ENCODE measurements at places on chromosomes 5 and 9.

GRCh38 chr9:133374612-133375115 is 1.2 kb downstream of the SURF4 start:
- no peak for DNase-seq

GRCh38 chr5:36261186-36261585 is 19.5 kb upstream of the NADK2 start:
- DNase-seq: no peak

DNA sequence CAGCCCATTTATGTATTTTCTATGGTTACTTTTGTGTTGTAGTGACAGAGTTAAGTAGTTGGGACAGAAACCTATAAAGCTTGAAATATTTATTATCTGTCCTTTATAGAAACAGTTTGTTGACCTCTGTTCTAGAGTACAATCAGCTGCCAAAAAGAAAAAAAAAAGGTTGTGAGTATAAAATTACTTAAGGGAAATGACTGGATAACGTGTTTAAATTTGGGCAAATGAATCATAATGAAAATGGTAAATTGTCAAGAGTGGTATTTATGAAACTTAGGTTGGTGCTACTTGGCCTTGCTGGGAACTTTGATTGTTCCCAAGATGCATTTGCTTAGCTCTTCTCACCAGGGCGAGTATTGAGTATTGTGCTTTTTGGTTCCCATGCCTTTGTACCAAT is 70.2 kb upstream of the IL6ST start:
- no peak for DNase-seq

DNA sequence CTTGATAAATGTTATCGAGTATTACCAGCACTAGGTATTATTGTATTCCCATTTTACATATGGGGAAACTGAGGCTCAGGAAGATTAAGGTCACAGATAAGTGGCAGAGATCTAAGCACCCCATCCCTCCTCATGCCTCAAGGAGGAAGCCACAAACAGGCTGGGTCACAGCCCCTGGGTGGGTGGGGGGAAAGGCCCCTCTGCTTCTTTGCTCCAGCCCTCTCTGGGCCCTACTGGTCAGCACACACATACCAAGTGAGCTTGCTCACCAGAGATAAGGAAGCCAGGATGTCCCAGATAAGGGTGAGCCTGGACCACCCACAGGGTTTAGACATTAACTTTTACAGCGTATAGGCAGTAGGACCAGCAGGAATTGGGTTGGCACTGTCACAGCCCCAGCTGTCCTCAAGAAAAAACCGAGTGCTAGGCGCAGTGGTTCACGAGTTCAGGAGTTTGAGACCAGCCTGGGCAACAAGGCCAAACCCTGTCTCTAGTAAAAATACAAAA is 45.3 kb downstream of the STK10 start:
- no peak for DNase-seq

- DNase-seq: no peak
These were observed 80.1 kb upstream of the ITGA1 start for GRCh38 chr5:52707616-52708015.

DNA sequence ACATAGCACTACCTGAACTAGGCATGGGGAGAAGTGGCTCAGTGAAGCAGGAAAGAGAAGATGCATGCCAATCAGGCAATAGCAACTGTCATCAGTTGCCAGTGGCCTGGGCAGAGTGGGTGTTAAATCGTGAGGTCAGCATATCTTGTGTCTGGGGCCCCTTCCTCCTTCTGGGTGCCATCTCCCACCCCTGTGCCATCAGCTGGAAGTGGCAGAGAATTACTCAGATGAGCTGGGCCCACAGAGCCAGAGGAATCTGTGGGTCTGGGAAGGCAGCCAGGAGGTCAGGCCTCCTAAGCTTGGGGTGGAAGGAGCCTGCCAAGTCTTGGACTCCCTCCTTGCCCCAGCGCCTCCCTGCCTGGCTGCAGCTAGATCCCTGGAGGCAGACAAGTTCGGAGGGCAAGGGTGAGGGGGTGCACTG is 66.5 kb downstream of the GALNT12 start:
- DNase-seq: no peak

- DNase-seq: no peak
These were observed 14.0 kb downstream of the DDX46 start for GRCh38 chr5:134772461-134773125.

- DNase-seq: no peak
These were observed 41.6 kb upstream of the PDE8B start for GRCh38 chr5:77168879-77169244.

DNA sequence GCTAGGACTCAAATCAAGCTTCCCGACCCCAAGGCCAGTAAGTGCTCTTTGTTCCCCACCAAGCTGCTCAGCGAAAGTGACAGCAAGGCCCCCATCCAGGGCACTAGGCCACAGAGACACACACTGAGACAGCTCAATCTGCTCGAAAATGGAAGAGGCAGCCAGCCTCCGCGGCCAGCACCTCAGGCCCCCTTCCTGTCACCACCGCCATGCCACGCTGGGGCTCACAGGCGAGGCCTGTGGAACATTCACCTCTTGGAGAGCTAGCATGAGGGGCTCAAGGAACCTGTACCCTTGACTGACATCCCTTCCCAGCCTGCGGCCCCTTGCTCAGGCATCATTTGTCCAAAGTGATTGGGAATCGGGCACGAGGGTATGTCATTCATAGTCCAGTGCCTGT is 71.4 kb downstream of the PAX5 start:
- DNase-seq: no peak

DNA sequence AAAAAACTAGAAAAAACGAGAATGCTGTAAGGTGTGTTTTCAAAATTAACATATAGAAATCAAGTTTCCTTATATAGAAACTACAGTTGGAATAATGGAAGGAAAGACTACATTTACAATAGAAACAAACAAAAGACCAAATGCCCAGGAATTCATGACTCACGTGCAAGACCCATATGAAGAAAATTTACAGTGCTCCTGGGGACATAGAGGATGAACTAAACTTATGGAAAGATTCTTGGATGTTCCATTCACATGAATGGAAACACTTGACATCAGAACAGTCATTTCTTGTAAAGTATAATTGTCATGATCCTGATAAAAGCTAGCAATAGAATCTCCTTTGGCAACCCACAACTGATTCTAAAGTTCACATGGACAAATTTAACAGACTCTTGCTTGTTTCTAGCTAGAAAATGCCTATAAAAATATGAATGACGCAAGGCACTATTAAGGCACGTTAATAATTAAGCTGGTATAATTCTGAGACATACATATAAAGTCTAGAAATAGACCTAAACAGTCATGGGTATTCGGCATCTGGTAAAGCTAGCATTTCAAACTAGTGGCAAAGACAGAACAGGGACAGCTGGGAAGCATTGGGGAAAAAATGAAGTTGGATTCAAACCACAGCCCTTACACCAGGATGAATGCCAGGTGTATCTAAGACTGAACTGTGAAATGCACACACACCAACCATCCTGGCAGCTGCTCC is 5.1 kb upstream of the ZFP62 start:
- no peak for DNase-seq

- no peak for DNase-seq
These were observed 60.5 kb upstream of the RAPGEF1 start for GRCh38 chr9:131800366-131800765.

GRCh38 chr5:134465816-134466240 is 54.1 kb upstream of the CDKN2AIPNL start:
- peak; percentile 14 for DNase-seq

GRCh38 chr9:28808042-28808441 is 1234.8 kb upstream of the C9orf72 start:
- no peak for DNase-seq

- DNase-seq: no peak
These were observed 620.6 kb upstream of the DAB2 start for GRCh38 chr5:40045429-40045828.

DNA sequence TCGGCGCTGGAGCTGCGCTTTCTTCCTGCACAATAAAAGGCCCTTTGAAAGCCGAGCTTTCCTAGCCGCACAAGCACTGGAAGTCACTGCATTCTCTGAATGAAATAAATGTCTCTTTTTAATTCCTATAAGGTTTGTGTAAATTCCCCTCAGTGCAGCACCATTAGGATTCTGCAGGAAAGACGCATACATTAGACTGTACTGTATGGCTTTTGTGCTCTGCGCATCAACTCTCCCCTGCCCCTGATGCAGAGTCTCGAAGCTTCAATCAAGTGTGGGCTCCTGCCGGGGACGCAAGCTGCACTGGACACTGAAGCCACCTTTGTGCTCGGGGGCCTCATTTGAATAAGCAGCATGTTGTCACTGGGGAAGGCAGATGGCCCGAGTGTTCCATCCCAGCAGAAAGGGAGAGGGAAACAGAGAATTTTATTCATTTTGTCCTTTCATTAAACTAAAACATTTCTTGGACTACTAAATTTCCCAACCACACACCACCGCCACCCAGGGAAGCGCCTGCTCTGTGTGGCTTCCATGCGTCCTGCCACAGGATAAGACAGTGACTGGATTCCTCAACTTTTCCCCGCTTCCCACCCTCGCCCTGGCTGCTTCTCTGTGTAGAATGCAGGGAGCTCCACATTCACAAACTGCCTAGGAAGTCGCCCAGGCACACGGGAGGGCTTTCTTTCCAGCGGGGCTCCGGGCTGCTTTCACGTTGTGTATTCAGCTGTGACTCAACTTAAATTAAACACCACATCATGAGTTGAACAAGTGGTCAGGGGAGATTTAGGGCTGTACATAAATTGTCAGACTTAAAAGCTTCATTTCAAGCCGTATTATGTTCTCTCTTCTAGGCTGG is 635.4 kb downstream of the IRX1 start:
- DNase-seq: no peak

GRCh38 chr5:154273028-154273617 is 82.6 kb downstream of the GALNT10 start:
- no peak for DNase-seq

DNA sequence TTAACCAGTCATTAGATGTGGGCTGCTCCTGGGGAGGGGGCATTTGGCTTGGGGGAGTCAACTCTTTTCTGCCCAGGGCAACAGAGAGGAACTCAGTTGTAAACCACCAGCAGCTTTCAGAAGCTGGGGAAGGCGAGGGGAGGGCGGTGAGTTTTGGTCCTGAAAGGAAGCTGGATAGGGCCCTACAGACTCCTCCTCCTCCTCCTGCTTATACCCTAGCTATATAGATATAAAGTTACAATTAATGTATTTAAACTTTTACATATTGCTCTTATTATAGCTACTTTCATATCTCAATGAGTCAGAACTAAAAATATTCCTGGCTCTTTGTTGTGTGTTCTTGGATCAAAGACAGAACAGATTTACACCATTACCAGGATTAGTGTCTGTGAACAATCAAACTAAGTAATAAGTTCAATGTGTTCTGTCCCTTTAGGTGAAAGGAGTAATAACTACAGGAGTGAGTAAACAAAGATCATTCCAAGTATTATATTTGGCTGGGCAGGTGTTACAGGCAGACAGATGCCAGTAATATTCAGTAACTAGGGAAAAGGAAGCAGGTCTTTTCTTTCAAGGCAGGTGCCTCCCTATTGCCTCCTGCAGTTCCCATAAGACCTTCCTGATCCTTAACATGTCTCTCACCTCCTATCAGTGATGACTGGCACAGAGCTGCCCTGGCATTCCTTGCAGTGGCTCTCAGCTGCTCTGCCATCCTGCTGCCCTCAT is 20.5 kb upstream of the VPS13A start:
- DNase-seq: no peak

DNA sequence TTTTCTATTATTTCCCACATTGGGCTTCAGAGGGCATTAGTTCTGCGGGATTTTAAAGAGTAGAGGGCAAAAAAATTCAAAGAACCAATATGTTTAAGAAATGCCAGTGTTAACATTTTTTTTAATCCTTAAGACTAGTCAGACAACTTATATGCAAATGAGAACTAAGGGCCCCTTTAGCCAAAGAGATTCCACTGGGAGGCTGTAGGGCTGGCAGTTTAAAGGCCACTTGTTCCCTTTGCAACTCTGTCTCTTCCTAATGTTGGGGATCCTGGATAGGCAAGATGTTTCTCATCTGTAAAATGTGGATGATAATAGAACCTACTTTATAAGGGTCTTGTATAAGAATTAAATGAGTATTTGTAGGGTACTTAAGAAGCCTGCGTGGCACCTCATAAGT is 1395.9 kb downstream of the PTPRD start:
- DNase-seq: no peak

DNA sequence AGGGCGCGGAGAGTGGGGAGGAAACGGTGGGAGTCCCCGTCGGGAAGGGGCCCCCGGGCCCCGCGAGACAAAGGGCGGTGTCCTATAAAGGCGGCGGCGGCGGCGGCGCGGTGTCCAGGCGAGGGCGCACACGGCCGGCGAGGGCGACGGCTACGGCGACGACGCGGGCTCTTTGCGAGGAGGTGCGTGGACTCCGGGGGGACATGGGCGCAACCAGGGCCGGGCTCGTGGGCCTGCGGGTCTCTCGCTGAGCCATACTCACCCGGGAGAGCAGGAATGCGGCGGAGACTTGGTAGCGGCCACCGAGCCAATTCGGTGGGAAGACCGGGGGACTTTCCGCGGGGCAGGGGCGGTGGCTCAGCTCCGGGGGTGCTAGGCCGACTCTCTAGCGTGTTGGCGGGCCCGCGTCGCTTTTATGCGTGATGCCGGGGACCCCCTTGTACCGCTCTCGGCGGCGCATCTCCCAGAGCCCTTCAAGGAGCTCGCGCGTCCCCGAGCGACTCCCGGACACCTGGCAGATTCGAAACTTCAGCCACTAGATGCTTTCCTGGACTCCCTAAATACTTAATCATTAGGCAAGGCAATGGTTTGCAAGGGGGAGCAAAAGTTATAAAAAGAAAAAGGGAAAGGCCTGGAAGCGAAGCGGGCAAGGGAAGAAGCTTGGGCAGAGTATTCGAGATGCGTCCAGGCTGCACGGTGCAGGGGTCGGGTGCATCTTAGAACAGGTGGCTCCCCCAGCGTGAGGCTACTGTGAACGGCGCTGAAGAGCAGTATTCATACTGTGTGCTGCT is 5.9 kb upstream of the TAL2 start:
- no peak for DNase-seq

- no peak for DNase-seq
These were observed 70.5 kb upstream of the OR2K2 start for GRCh38 chr9:111400564-111400898.

GRCh38 chr5:932151-932627 is 39.5 kb downstream of the TRIP13 start:
- no peak for DNase-seq

DNA sequence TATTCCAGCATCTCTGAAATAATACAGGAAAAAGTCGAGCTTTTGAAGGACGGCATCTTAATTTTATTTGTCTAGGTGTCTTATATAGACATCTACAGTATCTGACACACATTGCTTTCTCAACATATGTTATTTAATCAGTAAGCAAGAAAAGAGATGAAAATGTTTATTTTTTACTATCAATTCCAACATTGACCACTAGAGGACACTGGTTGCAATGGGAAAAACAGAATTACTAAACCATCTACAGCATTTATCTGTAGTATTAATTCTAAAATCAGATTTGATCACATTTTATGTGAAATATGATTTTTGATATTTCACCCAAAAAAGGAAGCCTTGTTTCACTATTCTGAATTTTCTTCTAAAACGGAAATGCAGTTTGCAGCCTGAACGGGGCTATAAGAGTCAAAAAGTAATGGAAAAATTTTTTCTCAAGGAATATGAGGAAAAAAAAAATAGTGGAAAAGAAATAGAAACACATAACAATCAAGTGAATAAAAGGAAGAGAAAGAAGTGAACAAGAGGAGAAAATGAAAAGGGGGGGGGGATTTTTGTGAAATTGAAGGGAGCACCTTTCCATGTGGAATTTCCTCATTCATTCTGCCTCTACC is 98.6 kb downstream of the OSTF1 start:
- no peak for DNase-seq

- DNase-seq: no peak
These were observed 1.7 kb downstream of the FST start for GRCh38 chr5:53481887-53482716.

GRCh38 chr5:3309538-3309937 is 286.1 kb upstream of the IRX1 start:
- DNase-seq: no peak

GRCh38 chr5:124504081-124504916 is 242.1 kb downstream of the ZNF608 start:
- DNase-seq: no peak

Measured in NCI-H2107 (cell line).